ENCODE measurements at places on chromosomes 12 and 14.

- no peaks in the 10 kb centered on the region for H3K27me3 ChIP-seq
- H3K36me3 ChIP-seq = no peaks in the 10 kb centered on the region
- DNase-seq = no peak
- no peak overlapping the region for H3K27ac ChIP-seq
- H3K4me1 ChIP-seq = no peaks in the 10 kb centered on the region
- H3K4me3 ChIP-seq = no peak overlapping the region
These were observed 131.2 kb downstream of the NUBPL start for GRCh38 chr14:31692376-31692781.

DNA sequence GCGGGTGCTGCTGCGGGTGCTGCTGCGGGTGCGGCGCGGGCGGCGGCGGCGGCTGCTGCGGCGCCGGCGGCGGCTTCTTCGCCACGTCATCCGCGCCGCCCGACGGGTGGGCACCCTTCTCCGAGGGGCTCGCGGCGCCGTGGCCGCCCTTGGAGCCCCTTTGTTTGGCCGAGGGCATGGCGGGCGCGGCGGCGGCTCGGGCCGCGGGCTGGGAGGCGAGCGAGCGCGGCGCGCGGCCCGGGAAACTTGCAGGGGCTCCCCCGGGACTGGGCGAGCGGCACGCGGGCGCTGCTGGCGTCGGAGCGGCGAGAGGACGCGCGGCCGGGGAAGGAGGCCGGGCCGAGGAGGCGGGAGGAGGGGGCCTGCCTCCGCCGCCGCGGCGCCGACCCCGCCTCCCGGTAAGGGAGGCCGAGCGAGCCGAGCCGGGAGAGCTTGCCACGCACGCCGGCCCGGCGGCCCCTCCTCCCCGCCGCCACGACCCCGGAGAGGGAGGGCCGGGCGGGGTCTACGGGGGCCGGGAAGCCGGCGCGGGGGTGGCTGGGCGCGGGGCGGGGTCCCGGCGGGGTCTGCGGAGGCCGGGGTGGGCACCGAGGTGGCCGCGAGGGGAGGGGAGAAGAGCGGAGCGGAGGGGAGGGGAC lies at the start of gene CKAP4:
Gene CKAP4 (minus strand): TSS at position 347 of the 638 bp plus-strand sequence. CDS start 169 bp downstream, at position 178.
- peaks cover 23% of the 10 kb centered on the region for H3K4me1 ChIP-seq
- no peaks in the 10 kb centered on the region for H3K27me3 ChIP-seq

DNA sequence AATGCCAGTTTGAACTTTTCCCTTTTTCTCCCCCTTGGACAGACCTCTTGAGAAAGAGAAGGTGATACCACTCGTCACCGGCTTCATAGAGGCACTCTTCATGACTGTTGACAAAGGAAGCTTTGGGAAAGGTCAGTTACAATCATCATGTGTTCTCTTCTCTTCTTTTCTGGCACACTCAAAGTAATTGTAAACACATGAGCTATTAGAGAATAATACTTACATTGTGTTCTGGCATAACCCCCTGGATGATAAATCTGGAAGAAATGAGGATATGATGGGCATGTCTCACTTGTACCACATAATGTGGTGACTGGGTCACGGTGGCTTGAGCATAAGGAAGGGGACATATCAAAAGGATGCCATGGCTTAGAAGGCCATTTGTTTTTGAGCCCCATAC lies 20.0 kb downstream of the UTP20 start:
- H3K27me3 ChIP-seq = no peaks in the 10 kb centered on the region
- H3K27ac ChIP-seq = no peak overlapping the region
- DNase-seq = no peak
- peaks cover 8% of the 10 kb centered on the region for H3K4me1 ChIP-seq
- no peak overlapping the region for H3K4me3 ChIP-seq

DNA sequence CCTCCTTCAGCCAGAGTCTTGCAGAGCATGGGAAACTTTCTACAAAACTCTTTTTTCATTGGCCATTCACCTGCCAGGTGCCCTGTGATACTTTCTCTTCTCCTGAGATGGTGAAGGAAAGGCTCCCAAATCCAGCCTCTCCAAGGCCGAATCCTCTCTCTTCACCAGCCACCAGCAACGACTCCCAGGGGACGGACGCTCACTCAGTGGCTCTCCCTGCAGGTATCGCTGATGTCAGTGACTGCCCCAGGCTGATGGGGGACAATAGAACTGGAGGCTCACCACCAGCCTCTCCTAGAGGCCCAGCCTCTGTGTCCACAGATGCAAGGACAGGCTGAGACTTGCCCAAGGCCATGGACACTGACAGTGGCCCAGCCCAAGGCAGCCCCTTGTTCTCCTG lies 204.1 kb downstream of the BCL11B start:
- no peak for DNase-seq
- H3K4me3 ChIP-seq = no peak overlapping the region
- no peaks in the 10 kb centered on the region for H3K27me3 ChIP-seq
- no peaks in the 10 kb centered on the region for H3K36me3 ChIP-seq
- peaks cover 17% of the 10 kb centered on the region for H3K4me1 ChIP-seq

DNA sequence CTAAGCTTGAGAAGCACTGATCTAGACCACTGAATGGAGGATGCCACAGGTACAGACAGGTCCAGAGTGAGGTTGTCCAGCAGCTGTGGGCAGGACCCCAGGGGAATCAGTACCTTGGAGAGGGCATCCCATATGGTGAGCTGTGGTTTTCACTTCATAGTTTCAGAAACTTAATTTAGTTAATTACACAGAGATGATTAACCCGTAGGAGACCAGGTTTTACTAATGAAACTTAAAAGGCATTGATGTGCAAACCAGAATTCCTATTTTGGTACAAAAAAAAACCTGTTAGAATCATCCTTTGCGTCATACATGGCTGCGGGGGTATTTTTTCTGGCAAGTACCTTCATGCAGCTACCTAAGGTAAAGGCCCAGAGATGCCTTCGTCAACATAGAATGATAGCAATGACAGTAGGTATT lies 159.3 kb downstream of the DACT1 start:
- H3K4me1 ChIP-seq = no peaks in the 10 kb centered on the region
- H3K36me3 ChIP-seq = no peaks in the 10 kb centered on the region
- DNase-seq = peak; percentile 23
- H3K27me3 ChIP-seq = no peaks in the 10 kb centered on the region
- no peak overlapping the region for H3K4me3 ChIP-seq
- H3K27ac ChIP-seq = no peak overlapping the region

- no peak for DNase-seq
- H3K4me3 ChIP-seq = no peak overlapping the region
- H3K27me3 ChIP-seq = no peaks in the 10 kb centered on the region
- H3K27ac ChIP-seq = no peak overlapping the region
- no peaks in the 10 kb centered on the region for H3K4me1 ChIP-seq
- H3K36me3 ChIP-seq = no peaks in the 10 kb centered on the region
These were observed 411.1 kb downstream of the CCER1 start for GRCh38 chr12:90543841-90544240.

GRCh38 chr12:42692749-42693148 lies 103.2 kb upstream of the PRICKLE1 start:
- no peak for DNase-seq
- H3K27me3 ChIP-seq = no peaks in the 10 kb centered on the region
- no peak overlapping the region for H3K27ac ChIP-seq
- no peaks in the 10 kb centered on the region for H3K36me3 ChIP-seq
- peaks cover 21% of the 10 kb centered on the region for H3K4me1 ChIP-seq

GRCh38 chr12:51442324-51442723 lies 17.7 kb downstream of the SLC4A8 start:
- no peaks in the 10 kb centered on the region for H3K27me3 ChIP-seq
- H3K27ac ChIP-seq = no peak overlapping the region
- H3K36me3 ChIP-seq = no peaks in the 10 kb centered on the region
- no peak overlapping the region for H3K4me3 ChIP-seq

- no peak overlapping the region for H3K27ac ChIP-seq
- no peak for DNase-seq
- peaks cover 11% of the 10 kb centered on the region for H3K4me1 ChIP-seq
- no peak overlapping the region for H3K4me3 ChIP-seq
- H3K36me3 ChIP-seq = peaks cover 23% of the 10 kb centered on the region
- no peaks in the 10 kb centered on the region for H3K27me3 ChIP-seq
These were observed 3.5 kb downstream of the NUP37 start for GRCh38 chr12:102116392-102116791.

- H3K4me3 ChIP-seq = no peak overlapping the region
- no peak for DNase-seq
- H3K36me3 ChIP-seq = peaks cover 25% of the 10 kb centered on the region
- H3K27me3 ChIP-seq = no peaks in the 10 kb centered on the region
- H3K4me1 ChIP-seq = no peaks in the 10 kb centered on the region
These were observed 17.1 kb downstream of the GMFB start for GRCh38 chr14:54471641-54472040.

All from MCF 10A (cell line).